ENCODE measurements at places on chromosomes 6 and 20.

DNA sequence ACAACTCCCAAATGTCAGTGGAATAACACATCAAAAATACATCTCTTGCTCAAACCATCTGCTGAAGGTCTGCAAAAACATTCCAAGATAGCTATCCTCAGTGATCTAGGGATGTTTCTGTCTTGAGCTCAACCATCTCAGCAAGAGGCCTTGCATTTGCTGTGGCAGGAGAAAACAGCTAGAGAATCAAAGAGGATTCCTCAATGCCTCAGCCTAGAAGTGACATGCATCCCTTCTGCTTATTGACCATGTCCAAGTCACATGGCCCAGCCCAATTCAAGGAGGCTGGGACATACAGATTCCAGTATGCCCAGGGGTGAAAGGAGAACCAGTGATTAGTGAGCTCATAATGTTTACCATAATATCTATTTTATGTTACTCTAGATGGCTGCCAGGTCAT is 269.5 kb downstream of the PLCB1 start:
- no peak for DNase-seq

DNA sequence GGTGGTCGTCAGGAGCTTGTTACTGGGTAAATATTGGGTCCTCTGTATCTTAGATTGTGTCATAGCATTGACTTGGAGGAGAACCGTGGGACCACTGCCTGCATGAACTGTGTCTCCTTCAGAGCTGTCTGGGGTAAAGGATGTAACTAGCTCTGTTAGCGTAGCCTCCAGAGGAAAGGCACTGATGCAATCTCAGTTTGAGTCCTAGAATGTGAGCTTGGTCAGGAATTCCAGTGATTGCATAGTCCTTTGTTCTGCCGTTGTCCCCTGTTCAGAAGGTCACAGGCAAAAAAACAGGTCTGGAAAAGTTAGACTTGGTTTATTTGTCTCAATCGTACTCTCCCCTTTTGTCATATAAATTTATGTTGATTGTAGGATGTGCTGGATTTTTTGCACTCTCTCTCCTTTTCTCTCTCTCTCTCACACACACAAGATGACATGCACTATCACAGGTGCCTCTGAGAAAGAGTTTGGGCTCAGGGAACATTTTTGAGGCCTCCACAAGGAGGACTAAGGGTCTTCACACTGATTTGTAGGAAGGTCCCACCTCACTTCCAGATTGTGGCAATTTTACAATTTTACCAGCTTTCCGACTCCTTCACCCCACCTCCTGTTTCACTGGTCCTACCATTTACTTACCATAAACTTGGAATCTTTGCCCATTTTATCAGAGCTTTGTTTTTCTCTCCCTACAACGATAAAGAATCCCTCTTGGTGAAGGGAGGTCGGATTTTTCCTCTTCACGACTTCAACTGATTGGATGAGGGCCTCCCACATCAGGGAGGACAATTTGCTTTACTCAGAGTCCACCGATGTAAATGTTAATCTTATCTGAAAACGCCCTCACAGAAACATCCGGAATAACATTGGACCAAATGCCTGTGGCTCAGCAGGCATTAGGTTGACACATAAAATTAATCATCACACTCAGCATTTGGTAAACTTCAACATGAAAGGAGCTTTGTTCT is 7.0 kb upstream of the DACT2 start:
- no peak for DNase-seq

- no peak for DNase-seq
Measured at GRCh38 chr6:132087391-132087790, 136.2 kb upstream of the CCN2 start.

DNA sequence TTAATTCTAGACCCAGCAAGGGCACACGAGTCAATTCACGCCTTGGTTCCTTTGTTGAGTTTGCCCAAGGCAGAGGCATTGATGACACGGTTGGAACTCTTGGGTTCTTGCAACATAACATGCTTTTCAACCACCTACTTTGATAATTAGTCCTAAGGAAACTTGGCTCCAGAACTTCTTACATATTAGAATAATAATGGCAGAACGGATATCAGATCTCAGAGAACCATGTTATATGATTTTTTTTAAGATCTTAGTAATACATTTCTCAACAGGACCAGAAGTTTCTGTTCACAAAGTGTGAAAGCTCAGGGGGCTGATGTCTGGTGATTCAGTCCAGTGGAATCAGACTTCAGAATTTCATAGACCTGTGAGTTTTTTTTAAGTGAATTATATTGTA is 19.2 kb downstream of the SPTLC3 start:
- no peak for DNase-seq

DNA sequence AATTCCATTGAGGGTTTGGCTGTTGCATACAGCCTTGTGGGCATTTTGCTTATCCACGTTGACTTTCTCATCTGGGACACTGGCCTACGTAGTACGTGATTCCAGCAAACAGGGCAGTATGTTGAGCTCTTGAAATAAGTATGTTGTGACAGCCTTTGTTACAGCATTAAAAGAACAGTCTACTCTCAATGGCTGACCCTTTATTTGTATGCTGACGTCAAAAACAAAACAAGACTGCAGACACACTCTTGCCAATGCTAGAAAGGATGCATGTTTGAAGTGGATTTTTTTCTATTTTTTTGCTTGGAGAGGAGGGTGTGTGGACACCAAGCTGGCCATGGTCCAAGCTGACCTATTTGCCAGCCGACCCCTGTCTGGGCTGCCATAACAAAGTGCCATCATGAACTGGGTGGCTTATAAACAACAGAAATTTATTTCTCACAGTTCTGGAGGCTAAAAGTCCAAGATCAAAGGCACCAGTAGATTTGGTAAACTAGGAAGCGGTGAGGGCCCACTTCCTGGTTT is 10.8 kb upstream of the SNHG17 start:
- no peak for DNase-seq

GRCh38 chr6:51495096-51495495 is 592.3 kb downstream of the PKHD1 start:
- DNase-seq: peak; percentile 39

DNA sequence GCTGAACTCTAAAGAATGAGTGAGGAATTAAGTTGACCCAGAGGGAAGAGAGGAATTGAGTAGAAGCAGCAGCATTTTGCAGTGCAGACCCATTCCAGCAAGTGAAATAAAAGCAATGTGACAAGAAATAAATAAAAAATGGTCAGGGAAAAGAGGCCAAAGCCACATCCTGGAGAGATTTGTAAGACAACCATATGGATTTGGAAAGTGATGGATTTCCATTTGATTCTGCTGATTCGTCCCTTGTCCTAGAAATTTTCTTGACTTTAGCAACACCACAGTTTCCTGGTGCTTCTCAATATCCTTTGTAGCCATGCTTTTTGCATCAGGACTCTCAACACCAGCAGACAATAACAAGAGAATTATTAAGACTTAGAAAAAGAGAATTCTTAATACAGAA is 29.8 kb downstream of the ANKEF1 start:
- DNase-seq: no peak

DNA sequence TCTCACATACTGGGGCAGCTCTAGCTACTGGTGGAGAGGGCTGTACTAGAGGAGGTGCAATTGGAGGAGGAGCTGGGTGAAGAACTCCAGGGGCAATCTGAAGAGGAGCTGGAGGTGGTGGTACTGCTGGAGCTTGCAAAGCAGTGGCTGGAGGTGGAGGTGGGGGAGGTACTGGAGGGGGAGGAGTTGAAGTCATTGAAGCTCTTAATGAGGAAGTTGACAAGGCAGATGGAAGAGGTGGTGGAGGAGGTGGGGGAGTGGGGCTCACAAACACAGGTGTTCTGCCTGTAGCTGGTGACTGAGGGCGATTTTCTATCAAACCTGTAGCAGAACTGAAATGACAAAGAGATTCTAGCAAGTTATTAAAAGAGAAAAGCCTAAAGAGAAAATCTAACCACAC is 77.6 kb downstream of the WASF1 start:
- DNase-seq: no peak

DNA sequence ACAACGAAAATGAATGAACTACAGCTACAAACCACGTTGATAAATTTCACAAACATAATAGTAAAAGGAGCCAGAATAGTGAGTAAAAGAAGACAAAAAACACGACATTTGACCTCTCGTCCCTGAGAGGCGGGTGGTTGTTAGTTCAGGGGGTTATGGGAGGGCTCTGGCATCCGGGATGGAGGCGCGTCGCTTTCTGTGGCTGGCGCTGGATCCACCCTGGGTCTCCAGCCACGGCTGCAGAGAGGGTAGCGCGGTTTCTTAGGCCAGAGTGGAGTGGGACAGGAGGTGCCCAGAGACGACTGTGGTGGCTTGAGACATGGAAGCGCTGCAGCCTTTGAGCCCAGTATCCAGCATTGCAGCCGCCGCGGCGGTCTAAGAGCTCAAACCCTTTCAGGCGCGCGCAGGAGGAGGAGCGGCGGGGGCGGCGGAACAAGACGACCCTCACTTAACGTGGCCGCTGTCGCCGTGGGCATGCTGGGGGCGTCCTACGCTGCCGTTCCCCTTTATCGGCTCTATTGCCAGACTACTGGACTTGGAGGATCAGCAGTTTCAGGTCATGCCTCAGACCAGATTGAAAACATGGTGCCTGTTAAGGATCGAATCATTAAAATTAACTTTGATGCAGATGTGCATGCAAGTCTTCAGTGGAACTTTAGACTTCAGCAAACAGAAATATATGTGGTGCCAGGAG is 3.7 kb upstream of the ZSCAN23 start:
- DNase-seq: peak; percentile 5

- no peak for DNase-seq
Measured at GRCh38 chr20:55052459-55052858, 577.1 kb downstream of the DOK5 start.

DNA sequence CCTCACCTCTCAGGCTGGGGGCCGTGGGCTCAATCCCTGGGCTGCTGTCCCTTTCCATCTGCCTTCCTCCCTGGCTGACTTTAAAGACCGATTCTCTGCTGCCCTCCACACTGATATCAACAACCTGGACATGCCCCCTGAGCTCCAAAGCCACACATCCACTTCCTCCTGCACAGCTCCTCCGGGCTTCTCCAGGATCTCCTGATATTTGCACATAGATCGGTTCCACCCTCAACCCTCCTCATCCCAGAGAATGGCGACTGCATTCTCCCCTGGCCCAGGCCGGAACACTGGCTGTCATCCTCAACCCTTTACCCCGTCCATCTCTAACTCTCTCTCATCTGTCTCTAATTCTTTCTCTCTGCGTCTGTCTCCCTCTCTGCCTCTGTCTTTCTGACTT is 21.0 kb upstream of the NOL4L start:
- no peak for DNase-seq

DNA sequence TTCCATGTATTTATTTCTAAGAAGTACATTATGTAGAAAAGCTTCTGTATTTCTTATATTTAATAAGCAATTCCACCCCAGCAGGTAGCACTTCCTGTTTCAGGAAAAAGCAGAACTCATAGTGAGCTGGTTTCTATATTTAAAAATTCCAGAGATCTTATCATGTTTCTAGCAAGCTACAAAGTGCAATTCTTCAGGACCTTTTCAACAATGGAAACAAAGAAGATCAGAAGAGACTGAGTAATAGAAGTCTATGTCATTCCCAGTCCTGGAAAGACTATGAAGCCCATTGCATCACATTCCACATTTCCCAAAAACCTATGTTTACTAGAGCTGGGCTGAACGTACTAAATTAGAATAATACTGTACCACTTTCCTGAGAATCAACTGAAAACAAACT is 302.6 kb upstream of the NRSN1 start:
- DNase-seq: no peak

DNA sequence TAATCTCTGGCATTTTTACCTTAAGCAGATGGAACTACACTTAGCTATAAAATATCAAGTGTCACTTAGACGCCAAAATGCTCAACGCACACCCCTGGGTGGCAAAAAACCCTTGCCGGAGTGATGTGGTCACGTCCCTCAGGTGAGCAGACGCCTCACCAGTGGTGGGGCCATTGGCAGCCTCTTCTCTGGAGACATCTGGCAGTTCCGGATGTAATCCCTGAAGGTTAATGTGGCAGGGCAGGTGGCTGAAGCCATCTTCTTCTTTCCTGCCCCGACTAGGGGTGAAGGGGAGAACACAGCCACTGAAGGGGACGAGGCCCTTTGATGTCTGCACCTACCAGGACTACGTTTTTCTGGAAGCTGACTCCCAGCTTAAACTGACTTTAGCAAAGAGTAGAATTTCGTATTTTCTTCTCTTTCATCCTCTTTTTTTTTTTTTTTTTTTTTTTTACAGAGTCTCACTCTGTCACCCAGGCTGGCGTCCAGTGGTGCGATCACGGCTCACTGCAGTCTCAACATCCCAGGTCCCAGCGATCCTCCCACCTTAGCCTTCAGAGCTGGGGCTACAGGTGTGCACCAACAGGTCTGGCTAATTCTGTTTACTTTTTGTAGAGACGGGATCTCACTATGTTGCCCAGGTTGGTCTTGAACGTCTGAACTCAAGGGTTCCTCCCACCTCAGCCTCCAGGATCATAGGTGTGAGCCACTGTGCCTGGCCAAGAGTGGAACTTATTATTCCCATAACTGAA is 152.1 kb downstream of the TTLL2 start:
- no peak for DNase-seq

DNA sequence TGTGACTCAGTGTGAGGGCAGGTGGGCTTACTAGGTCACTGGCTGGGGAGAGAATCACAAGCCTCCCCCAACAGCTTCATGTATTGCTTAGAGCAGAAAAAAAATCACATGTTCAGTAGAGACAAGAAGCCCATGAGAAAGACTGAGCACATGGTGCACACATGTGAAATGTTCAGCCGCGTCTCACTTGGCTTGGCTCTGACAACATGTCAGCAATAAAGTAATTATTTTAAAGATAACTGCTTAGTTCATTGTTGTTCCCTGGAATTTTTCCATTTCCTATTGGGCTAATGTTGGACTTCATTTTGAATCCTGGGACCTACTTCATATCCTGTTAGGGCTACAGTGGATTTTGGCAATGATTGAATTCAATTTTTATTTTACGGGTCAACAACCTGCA is 222.6 kb downstream of the C6orf118 start:
- DNase-seq: no peak

- DNase-seq: peak; percentile 39
Measured at GRCh38 chr6:25369433-25370177, 90.4 kb downstream of the CARMIL1 start.

DNA sequence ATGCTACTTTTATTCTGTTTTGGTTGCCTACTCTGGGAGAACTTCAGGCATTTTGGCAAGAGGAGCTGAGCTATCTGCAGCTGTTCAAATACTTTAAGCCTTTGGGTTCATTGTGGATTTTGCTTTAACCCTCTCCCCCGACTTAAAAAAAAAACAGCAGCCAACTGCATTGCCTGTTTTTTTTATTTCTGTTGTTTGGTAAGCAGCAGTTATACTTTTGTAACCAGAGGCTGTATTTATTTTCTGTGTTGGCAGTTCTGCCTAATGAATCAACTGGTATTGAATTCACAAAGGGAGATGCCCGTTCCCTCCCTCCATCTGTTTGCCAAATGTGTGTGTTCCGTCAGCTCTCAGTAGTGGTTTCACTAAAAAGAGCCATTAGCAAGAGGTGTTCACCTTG is 484.0 kb downstream of the UTRN start:
- DNase-seq: no peak

DNA sequence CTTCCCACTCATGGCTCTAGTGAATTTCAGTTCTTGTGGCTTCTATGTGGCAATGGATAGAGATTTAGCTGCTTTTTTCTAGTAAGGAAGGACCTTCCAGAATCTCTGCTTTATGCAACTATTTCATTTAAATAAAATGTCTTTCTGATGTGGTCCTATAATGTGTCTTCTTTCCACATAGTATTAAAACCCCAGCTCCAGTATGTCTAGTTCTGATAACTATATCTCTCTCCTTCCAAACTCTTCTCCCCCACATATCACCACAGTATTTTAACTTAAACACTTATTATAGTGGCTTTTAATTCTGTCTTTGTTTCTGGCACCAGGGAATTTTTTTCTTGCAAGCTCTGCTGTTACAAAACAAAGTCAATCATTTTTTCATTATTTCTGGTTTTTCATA is 40.6 kb upstream of the SUMO4 start:
- DNase-seq: no peak

- DNase-seq: peak; percentile 94
Measured at GRCh38 chr20:63636752-63637628, 10.1 kb upstream of the GMEB2 start.
